Activated CD4-positive, alpha-beta T cell treated with anti-CD3 and anti-CD28 coated beads for 24 hours (primary cell): ENCODE measurements at places on chromosomes 2 and 18.

- no peak for DNase-seq
These were observed 133.9 kb downstream of the OSR1 start for GRCh38 chr2:19224486-19224885.

DNA sequence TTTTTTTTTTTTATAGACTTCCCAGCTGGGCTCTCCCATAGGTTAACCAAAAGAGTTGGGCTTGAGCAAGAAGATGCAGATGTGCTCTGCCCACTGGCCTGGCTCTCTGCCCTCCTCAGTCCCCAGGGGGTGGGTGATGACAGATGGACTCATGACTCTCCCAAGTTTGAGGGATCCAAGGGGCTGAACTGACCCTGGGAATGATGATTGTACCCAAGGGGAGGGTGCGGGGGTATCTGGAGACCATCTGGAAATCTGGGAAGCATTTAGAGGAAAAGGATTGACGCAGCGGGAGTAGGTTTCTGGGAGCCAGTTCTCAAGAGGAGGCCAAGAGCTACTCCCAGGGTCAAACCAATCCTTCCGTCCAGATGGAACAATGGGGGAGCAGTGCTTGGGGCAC, 330.8 kb downstream of the CYP26B1 start:
- DNase-seq: no peak

DNA sequence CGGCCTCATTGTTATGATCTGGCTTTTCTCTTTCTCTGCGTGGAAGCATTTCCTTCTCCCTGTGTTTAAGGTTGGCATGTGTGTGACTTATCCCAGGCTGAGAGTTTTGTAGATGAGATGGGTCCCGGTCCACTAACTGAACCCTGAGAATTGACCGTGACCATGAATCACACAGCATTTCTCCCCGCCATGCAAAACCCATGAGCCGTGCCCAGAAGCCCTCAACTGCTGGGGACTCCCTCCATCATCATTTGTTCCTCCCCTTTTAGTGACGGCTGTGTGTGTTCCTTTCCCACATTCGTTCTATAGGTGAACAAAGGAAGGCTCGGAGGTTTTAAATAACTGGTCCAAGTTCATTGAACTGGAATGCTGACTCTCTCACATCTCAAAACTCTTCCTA, 30.1 kb upstream of the TXNDC2 start:
- no peak for DNase-seq

- no peak for DNase-seq
These were observed 85.4 kb upstream of the ALPP start for GRCh38 chr2:232293191-232293590.

DNA sequence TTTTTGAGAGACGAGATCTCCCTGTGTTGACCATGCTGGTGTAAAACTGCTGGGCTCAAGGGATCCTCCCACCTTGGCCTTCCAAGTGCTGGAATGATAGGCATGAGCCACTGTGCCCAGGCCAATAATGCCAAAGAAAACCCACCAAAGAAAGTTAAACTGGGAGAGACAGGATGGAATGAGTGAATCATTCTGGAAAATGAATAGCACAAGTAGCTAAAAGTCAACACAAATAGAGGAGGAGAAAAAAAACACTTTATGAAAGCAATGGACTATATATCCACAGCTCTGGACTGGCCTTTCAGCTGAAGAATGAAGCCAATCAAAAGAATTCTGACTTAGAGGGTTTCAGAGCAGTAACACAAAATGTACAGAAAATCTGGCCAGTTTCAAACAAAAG, 23.9 kb downstream of the IAH1 start:
- DNase-seq: no peak

DNA sequence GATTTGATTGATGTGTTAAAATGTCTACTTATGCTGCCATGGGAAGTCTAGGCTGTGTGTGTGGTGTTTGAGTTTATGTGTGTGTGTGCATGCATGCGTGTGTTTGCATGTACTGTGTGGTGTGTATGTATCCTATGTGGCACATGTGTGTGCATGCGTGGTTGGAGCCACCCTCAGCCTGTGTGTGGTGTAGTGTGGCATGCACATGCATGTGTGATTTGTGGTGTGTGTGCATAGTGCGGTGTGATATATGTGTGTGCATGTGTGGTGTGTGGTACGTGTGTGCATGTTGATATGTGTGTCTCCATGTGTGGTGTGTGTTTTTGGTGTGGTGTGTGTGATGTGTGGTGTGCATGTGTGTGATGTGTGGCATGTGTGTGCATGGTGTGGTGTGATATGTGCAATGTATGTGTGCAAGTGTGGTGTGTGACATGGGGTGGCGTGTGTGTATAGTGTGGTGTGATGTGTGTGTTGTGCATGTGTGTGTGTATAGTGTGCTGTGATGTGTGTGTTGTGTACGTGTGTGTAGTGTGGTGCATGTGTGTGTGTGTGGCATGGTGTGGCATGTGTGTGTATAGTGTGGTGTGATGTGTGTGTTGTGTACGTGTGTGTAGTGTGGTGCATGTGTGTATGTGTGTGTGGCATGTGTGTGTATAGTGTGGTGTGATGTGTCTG, 66.6 kb upstream of the HDAC4 start:
- DNase-seq: no peak

- DNase-seq: no peak
These were observed 174.2 kb downstream of the WDR7 start for GRCh38 chr18:56825321-56825720.

GRCh38 chr2:153391131-153391530, 87.4 kb downstream of the RPRM start:
- no peak for DNase-seq

DNA sequence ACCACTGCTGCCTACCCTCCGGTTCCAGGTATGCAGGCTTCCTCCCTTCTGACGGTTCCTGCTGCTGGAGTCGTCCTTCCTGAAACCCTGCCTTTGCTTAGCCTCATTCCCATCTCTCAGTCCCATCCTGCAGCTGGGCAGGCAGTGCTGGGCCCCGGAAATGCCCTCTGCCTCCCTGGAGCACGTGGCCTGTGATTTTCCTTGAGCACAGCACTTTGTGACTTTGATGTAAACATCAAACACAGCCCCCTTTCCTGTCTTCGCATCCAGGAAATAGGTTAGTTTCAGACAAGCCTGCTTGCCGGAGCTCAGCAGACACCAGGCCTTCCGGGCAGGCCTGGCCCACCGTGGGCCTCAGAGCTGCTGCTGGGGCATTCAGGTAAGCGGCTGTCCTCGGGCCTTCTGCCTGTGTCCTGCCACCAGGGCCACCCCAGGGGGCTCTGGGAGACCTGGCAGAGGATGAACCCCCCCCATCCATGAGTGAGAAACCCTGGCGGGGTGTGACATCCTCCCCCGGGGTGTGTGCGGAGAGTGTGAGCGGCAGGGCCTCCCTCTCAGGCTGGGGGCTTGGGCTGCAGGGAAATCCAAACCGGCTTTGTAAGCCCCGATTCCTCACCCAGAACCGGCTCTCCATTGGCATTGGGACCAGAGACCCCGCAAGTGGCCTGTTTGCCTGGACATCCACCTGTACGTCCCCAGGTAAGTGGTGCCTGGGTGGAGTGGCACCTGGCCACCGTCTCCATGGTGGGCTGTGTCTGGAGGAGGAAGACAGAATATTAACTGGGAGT, at the start of gene ZAP70:
TSS of gene ZAP70 (plus strand) at position 281 of the 788 bp plus-strand sequence. CDS start 10,461 bp downstream, outside the sequence.
- DNase-seq: peak; percentile 34

DNA sequence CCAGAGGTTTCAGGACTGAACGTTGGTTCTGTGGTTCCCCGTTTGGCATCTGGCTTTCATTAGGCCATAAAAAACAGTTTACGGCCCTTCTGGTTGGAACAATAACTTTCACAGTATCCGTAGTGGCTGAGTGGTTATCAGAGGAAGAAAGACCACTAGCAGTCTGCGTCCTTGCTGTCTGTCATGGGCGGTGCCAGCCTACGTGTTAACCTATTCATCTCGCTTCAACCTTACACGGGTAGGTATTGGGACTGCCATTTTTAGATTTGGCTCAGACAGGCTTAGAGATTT, 42.6 kb upstream of the ROCK2 start:
- no peak for DNase-seq

- no peak for DNase-seq
These were observed 14.5 kb upstream of the ZBTB14 start for GRCh38 chr18:5309888-5310470.

GRCh38 chr2:47003641-47004427, 88.2 kb upstream of the MCFD2 start:
- DNase-seq: no peak

- no peak for DNase-seq
These were observed 338.7 kb downstream of the CPS1 start for GRCh38 chr2:210895132-210895531.

DNA sequence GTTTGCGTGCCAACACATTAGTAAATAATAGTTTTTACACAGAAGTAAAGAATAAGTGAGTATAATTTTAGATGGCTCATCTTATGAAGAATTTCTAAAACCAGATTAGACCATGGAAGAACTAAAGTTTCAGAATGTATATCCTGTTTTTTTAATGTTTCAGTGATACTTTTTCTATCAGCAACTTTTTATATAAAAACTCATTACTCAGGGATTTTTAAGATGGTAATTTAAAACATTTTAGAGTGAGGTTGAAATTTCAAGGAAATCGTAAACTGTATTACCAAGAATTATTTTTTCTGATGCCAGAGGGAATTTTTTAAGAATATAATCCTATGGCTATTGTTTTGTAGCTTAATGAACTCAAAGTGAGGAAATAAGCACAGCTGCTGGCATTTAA, 128.5 kb upstream of the FANCL start:
- no peak for DNase-seq

GRCh38 chr2:18650221-18650620, 60.9 kb upstream of the NT5C1B start:
- no peak for DNase-seq

GRCh38 chr2:96396095-96396494, 60.5 kb downstream of the NCAPH start:
- no peak for DNase-seq

- no peak for DNase-seq
These were observed 43.6 kb upstream of the AGPS start for GRCh38 chr2:177348733-177349693.

GRCh38 chr2:238380336-238380735, 46.4 kb upstream of the ASB1 start:
- DNase-seq: no peak

- DNase-seq: no peak
These were observed 15.7 kb upstream of the FZD7 start for GRCh38 chr2:202017940-202018339.

DNA sequence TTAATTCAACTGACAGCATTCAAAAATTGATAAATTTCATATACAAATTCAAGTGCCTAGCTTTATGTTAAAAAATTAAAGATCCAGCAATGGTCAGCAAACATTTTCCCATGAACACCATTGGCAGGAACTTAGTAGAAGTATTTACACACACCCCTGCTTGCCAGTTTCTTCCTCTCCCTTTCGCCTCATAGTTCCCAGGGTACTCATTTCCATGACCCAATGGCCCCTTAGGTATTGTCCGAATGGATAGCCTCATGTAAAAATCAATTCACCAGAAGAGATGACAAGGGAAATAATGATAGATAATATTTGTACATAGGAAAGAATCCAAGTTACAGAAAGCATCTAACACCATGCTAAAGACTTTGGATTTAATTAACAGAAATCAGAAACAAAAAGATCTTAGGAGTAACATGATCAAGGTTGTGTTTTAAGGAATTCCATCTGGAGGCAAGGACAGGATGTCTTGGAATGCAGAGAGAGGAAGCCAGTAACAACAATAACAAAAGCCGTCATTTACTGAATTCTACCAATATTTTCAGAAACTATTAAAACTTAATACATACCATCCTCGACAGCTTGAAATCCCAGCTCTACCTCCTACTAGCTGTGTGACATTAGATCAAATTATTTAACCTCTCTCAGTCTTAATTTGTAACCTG, 423.0 kb downstream of the IRS1 start:
- no peak for DNase-seq
